ENCODE measurements at places on chromosomes 6 and 20.

- DNase-seq, result no peak
Observed at GRCh38 chr6:151963001-151963400, 155.5 kb downstream of the ESR1 start.

DNA sequence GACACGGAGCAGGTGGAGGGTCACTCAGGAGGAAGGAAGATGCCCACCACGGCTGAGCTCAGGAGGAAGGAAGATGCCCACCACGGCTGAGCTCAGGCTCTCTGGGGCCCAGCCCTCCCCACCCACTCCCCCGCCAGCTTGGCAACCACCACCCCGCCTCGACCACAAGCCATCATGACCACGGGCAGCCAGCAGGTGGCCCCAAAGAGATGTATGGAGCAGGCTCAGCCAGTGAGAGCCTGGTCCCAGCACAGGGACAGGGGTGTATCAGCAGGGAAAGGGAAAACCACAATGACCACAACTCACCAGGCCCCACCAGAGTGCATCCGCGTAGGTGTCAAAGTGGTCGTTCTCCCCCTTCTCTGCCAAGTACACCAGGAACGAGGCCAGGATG lies 30.4 kb downstream of the KCNQ2 start:
- DNase-seq, result peak; percentile 79

GRCh38 chr20:50879649-50880550 lies 51.3 kb downstream of the ADNP start:
- DNase-seq, result no peak

- peak; percentile 45 for DNase-seq
Observed at GRCh38 chr20:19828232-19828631, 70.2 kb downstream of the RIN2 start.

All from GM12891 (cell line).